Left kidney (tissue), 8 donors: ENCODE measurements at places on chromosomes 7 and 10. TPM values are rescaled to one million over a fixed set of nuclear protein-coding genes. Genes with fewer than 3 reads are reported as not detected.

The PCLO gene
- polyA plus RNA-seq = 14.5 TPM

DNA sequence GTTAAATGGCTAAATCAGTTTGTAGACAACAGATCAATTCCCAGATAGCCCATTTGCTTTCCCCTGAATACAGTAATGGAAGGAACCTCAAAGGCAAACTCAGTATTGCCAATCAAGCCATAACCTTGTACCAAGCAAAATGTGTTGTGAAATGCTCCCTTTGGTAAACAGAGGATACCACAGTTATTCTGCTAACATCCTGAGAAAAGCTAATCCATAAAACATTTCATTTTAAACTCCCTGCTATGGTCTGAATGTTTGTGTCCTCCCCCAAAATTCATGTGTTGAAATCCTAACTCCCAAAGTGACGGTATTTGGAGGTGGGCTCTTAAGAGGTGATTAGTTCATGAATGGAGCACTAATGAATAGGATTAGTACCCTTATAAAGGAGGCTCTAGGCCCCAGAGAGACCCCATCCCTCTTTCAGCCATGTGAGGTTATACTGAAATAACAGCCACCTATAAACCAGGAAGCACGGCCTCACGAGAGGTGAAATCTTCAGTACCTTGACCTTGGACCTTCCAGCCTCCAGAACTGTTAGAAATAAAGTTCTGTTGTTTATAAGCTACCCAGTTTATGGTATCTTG is 89.3 kb upstream of the RNF148 start:
- no peak for DNase-seq

GRCh38 chr10:102841827-102842345 is 4.7 kb upstream of the CYP17A1 start:
- DNase-seq = no peak

The A1CF gene
- 9.9 TPM for polyA plus RNA-seq

The LANCL2 gene
- 31.9 TPM for polyA plus RNA-seq

GRCh38 chr10:89086801-89087521 is 96.4 kb downstream of the FAS start:
- no peak for DNase-seq

DNA sequence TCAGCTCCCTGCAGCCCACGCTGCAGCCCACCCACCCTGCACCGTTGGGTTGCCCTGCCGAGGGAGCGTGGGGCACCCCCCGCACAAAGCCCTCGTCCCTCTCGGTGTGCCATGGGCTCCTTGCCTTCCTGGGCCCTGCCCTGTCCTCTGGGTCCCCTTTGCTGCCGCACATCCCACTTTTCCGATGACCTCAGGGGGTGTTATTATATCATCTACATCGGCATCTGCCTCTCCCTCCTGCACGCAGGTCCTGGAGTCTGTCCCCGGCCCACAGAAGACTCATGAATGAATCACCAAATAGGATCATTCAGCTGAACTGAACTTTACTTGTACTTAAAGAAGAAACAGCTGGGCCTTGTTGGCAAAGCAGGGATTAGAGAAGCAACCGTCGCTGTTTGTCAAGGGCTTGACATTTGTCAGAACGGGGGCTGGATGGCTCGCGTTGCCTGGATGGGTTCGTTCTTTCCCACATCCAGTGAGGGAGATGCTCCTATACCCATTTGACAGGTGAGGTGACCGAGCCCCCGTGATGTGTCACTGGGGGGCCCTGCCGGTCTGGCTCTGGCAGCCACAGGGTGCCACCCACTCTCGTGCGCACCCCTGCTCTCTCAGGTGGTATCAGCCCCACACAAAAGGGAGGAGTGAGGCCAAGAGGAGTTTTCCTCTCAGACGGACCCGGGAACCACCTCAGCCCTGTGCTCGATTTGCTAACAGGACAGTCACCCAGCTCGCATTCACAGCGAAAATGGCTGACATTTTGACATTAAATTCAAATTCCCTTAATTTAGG is 58.6 kb upstream of the EBF3 start:
- DNase-seq = no peak

The CAV1 gene
- 27.3 TPM for polyA plus RNA-seq

- no peak for DNase-seq
These were observed 10.9 kb downstream of the MKI67 start for GRCh38 chr10:128115356-128115755.

GRCh38 chr10:115171392-115171960 is 78.3 kb downstream of the ATRNL1 start:
- DNase-seq = peak; percentile 7

The LDB3 gene
- 1.2 TPM for polyA plus RNA-seq

- DNase-seq = no peak
These were observed 138.4 kb downstream of the MDFIC start for GRCh38 chr7:115060095-115060870.

DNA sequence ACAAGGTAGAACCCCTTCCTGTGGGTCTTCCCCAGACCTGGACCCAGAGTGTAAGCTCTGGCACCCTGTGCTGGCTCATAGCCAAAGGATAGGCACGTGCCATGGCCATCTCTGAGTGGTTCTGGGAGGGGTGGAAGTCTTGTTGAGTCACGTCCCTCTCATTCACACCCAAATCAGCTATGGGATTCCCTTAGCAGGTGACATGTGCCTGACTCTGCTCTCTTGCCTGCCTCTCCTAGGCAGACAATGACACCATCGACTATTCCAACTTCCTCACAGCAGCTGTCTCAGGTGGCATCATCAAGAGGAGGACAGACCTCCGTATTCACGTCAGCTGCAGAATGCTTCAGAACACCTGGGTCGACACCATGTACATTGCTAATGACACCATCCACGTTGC is 59.8 kb downstream of the C10orf120 start:
- no peak for DNase-seq

- DNase-seq = no peak
These were observed 41.5 kb downstream of the PRF1 start for GRCh38 chr10:70561070-70561469.

GRCh38 chr7:14720785-14721184 is 181.8 kb downstream of the DGKB start:
- no peak for DNase-seq

The GNAT3 gene
- not detected for polyA plus RNA-seq
